ENCODE measurements at places on chromosomes 4 and X. TPM values are rescaled to one million over a fixed set of nuclear protein-coding genes. Genes with fewer than 3 reads are reported as not detected.

GRCh38 chrX:148069759-148070503 lies 88.8 kb downstream of the FMR1NB start:
- DNase-seq = no peak

DNA sequence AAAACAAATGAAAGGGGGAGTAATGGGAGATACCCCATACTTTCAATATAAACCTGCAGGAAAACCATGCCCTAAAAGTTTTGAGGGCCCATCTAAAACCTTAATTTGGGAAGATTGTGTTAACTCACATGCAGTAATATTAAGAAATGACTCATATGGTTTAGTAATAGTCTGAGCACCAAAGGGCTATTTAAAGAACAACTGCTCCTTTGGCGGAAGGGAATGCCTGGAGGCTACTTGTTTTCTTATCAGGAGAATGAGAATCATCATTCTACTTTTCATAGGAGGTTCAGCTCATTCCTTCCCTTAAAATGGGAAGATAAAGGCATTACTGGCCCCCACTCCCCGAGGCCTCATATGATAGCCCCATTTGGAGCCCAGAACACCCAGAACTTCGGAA lies 47.6 kb downstream of the SPIN3 start:
- no peak for DNase-seq

- no peak for DNase-seq
Measured at GRCh38 chrX:12058087-12058486, 80.2 kb upstream of the FRMPD4 start.

KLHL13 gene
- total RNA-seq = 90.3 TPM

IL21 gene
- total RNA-seq = not detected
